ENCODE measurements at places on chromosomes 3 and 15.

GRCh38 chr3:12593473-12593872, 36.6 kb downstream of the MKRN2 start:
- DNase-seq = no peak

DNA sequence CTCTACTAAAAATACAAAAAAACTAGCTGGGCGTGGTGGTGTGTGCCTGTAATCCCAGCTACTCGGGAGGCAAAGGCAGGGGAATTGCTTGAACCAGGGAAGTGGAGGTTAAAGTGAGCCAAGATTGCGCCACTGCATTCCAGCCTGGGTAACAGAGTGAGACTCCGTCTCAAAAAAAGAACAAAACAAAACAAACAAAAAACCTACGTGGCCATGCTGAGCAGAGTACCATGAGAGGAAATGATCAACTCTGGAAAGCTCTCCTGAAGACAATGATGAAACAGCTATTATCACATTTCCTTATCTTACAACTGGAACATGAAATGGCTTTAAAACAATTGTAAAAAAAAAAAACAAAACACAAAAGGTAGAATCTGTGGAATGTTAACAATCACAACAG, 75.2 kb downstream of the CHSY1 start:
- DNase-seq = no peak

- DNase-seq = no peak
Observed at GRCh38 chr3:69442771-69443311, 57.0 kb upstream of the FRMD4B start.

DNA sequence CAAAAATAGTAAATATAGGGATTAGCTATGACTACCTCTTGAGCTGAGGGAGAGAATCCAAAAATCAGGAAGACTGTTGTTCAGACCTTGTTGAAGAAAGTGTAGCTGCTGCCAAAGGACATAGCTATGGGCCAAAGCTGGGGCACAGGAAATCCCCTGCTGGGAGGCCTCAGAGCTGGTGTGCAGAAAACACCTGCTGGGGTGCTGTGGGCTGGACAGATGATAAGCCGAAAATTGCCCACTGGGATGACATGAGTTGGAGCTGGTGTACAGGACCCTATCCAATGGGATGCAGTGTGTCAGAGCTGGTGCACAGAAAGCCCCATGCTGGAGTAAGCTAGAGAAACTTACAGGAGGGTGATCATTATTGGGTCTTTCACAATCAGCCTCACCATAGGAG, 121.9 kb downstream of the NEO1 start:
- no peak for DNase-seq

- peak; percentile 13 for DNase-seq
Observed at GRCh38 chr3:8110966-8111798, 390.4 kb upstream of the LMCD1 start.

DNA sequence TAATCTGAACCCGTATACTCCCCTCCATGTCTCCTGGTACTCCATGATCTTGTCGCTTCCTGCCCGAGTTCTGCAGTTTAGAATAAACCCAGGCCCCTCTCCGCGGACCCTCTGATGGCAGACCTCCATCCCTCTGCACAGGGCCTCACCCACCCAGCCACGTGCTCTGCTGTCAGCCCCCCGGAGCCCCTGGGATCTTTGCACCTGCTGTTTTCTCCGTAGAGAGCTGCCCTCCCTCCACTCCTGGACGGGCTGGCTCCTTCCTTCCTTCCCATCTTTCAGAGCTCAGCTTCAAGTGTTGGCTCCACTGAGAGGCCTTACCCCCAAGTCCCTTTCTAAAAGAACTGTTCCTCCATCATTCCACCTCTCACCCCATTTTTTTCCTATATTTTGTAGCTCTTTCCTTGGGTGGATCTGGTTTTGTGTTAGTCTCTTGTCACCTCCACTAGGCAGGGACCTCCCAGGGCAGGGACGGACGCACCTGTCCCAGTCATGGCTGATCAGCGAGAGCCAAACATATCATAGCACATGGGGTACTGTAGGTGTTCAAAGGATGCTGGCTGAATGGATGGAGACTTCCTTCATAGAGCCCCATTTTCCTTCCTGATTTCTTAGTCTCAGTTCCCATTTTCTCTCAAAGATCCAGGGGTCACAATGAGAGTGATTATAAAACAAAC, 106.6 kb downstream of the VGLL4 start:
- no peak for DNase-seq

DNA sequence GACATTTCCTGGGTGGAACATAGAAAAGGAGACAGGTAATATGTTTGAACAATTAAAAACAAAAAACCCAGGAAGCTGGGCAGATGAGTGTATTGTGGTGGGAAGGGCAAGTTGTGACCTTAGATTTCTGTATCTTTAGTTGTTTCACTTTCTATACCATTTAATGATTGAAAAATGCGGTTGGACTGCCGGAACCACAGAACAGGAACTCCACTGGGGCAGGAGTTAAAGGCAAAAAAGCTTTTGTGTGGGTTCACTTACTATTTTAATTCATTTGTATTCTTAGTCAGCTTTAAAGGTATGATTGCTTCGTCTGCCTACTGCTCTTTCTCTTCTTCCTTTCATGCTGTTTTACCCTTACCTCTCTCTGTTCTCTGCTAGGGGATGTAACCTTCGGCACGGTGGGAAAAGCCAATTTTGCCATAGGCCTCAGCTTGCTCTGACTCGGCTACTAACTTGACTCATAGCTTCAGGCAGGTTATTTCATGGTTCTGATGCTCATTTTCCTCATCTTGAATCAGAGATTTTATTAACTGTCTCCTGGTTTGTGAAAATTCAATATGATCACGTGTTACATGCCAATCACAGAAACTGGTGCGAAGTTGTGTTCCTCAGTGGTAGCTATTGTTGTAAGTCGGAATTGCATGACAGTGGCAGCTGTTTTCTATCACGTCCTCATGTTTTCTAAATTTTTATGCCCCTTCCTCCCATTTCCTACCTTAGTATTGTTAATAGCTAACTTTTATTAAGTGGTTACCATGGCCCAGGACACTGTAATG, 1.6 kb upstream of the MCTP2 start:
- no peak for DNase-seq

GRCh38 chr15:93829115-93829870, 402.1 kb upstream of the MCTP2 start:
- no peak for DNase-seq

DNA sequence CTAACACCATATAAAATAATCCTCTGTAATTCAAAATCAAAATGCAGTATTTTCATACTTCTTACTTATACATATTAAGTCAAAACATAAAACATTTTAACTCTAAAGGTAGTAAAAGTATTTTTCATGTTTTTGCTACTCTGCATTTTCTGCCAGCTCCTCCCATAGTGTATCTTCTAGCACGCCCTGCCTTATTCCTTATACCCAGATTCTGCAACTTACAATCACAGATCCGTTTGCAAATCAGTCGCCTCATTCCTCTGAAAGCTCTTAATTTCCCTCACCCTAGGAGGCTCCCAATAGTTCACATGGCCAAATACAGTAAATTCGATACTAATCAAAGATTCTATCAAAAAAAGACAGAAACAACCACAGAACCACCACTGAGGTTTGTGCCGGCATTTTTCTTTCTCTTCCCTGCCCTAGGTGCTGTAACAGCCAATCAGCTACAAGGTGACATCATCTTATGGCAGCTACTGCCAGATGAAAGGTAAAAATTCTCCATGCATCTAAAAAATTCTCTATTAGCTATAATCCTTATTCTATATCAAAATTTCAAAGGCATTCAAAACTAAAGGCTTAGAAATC, 72.9 kb downstream of the CLASP2 start:
- DNase-seq = no peak

DNA sequence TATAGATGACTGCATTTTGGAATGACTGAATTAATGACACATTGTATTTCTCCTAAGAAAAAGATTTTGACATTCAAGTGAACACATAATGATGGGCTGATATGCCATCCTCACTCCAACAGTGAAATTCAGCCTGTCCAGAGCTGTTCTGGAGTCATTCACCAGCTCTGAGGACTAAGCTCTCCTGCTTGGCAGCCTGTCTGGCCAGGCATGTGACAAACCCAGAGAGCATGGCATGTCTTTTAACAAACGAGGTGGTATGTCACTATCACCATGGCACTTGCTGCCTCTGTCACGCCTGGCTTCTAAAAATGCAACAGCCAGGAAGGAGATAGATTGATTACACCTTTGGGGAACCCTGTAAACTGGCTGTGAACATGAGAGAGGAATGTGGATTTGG, 1.4 kb downstream of the ACTC1 start:
- DNase-seq = no peak

- DNase-seq = no peak
Observed at GRCh38 chr3:106691476-106691875, 685.8 kb upstream of the CCDC54 start.

DNA sequence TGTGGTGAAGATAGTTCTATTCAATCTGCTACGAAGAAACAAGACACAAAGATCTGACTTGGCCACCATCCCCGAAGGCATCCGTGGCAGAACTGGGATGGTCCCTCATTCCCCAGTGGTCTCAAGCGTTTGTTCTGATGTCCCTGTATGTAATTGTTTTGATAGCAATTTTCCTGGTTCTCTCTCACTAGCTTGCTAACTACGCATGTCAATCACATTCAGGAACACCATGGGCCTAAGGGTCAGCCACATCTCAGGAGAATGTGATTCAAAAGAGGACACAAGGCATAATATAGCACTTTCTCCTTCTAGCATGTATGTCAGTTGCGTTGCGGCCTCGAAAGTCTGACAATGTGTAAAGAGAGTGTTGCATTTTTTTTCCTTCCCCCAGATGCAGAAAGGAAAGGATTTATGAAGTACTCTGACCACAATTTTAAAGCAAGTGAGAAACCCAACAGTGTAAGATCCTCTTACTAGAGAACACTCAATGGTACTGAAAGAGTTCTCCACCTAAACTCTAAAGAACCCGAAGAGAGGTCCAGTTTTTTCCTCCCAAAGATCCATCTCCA, 32.0 kb upstream of the TCF12 start:
- DNase-seq = no peak

GRCh38 chr3:170075441-170076091, 37.8 kb downstream of the GPR160 start:
- DNase-seq = no peak

- no peak for DNase-seq
Observed at GRCh38 chr3:8846176-8846575, 76.8 kb upstream of the OXTR start.

DNA sequence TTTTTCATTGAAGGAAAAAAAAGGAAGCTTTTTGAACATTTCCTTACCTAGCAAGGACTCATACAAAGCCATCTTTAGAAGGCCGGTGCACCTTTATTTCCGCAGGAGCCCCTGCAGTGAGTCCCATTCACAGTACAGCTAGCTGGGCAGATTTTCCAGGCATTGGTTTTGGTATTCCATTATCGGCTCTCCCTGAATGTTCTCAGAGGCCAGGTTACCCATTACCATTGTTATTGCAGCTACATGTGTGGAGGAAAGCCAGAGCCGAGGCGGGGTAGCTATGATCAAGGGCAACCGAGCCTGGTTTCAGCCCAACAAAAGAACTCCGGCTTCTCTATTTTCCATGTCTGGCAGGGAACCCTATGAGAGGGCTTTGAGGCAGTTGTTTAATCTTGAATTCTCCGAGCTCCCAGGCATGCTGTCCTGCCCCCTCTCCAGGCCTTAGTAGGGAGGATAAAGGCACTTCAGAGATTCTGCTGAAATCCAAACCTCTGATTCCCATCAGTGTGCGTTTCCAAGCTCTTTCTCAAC, 100.3 kb downstream of the LRRK1 start:
- DNase-seq = no peak

DNA sequence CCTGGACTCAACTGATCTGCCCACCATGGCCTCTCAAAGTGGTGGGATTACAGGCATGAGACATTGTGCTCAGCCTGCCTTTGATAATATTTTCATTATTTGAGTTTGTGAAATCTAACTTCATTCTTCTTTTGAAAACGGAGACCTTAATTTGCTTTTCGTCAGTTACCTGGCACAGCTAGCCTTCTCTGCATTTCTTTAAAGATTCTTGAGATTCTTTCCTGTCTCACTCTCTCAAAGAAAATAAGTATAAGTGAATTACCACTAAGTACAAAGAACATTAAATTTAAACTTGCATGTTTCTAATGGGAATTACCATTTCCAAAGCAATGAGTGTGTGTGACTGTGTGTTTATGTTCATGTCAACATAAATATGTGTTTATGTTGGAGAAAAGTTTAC, 187.9 kb downstream of the NFKBIZ start:
- no peak for DNase-seq

- no peak for DNase-seq
Observed at GRCh38 chr3:155101398-155101797, 21.3 kb downstream of the MME start.

DNA sequence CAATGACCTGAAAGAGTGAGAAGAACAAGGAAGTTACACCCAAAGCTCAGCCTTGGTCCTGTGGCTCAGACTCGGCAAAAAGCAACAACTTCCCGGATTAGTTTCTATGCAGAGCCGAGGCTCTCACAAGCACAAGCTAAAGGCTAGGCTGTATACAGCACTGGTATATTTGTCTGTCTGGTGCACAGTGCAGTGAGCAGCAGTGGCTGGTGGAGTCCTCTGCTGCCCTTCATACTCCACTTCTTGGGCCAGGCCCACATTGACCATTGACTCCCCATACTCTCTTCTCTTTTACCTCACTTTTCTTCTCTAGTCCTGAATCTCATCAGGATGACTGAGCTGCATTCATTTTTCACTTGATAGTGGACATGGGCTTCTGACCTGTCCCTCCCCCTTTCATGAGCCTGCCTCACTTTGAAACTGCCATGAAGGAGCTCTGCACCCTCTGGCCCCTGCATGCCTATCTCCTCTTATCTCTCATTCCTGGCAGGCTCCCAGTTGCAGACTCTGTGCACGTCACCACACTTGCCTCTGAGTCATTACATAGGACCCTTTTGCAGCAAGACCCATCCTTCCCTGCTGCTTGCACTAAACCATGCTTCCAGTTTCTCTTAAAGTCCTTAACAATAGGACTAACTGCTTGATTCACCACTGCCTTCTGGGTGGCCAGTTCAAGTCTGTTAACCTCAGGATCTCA, 379.3 kb downstream of the NTRK3 start:
- no peak for DNase-seq

- no peak for DNase-seq
Observed at GRCh38 chr15:37789397-37789786, 145.0 kb upstream of the TMCO5A start.

- no peak for DNase-seq
Observed at GRCh38 chr3:16180737-16181134, 6.3 kb downstream of the GALNT15 start.

DNA sequence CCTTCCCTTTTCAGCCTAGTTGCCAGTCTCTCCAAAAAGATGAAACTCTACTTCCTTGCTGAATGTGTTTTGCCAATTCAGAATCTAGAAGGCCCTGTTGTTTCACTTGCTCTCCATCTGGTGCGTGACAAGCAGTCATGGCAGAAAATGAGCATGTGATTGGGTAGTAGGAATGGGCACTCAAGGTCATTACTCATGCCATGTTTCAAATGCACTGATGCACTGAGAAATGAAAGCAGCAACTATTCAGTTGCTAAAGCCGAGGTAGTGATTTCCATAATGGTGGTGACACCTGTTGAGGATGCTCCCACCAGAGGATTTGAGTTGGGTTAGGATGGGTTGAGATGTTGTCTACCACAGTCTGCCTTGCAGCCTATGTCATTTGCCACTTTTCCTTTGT, 12.7 kb downstream of the ZBTB38 start:
- no peak for DNase-seq
